ENCODE measurements at places on chromosomes 4 and X.
A peak's percentile ranks its signal among the peaks of the same experiment; 100 is the strongest.

- H3K27me3 ChIP-seq: no peaks in the 10 kb centered on the region
- DNase-seq: no peak
- no peak overlapping the region for H3K27ac ChIP-seq
- H3K36me3 ChIP-seq: no peaks in the 10 kb centered on the region
- no peak overlapping the region for H3K4me3 ChIP-seq
- peaks cover 17% of the 10 kb centered on the region for H3K4me1 ChIP-seq
These were observed 12.8 kb downstream of the MECP2 start for GRCh38 chrX:154084449-154085300.

GRCh38 chrX:119948381-119948780 is 4.8 kb upstream of the NKAP start:
- H3K36me3 ChIP-seq: no peaks in the 10 kb centered on the region
- DNase-seq: no peak
- H3K4me1 ChIP-seq: no peaks in the 10 kb centered on the region
- no peaks in the 10 kb centered on the region for H3K27me3 ChIP-seq
- no peak overlapping the region for H3K4me3 ChIP-seq

DNA sequence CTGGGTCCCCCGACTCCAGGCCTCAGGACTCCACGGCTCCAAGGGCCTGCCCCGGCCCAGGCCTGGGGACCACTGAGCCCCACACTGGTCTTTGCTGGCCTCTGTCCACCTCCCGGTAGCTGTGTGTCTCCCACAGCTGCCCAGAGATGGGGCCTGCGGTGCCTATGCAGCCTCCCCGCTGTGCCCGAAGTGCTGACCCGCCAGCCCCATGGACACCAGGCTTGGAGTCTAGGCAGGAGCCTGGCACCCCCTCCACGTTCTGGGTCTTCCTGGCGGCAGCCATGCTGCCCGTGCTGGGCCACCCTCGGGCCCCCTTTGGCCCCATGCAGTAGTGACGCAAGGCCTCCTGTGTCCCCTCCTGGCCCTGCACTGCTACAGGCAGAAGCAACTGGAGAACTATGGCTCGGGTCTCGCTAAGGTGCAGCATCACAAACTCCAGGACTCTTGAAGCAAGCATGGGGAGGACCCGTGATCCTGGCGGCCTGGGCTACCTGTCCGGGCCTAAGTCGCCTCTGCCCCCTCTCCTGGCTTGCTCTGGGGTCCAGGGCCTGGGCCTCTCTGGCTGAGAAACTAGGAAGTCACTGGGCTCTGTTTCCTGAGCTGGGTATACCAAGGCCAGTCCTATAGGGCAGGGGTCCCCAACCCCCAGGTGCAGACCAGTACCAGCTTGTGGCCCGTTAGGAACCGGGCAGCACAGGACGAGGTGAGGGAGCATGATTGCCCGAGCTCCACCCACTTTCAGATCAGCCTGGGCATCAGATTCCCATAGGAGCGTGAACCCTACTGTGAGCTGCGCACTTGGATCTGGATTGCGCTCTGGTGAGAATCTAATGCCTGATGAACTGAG is 917 bp downstream of the MYL5 start:
- DNase-seq: no peak
- H3K4me1 ChIP-seq: peaks cover 21% of the 10 kb centered on the region
- no peaks in the 10 kb centered on the region for H3K27me3 ChIP-seq

GRCh38 chrX:38988301-38988700 is 187.0 kb downstream of the MID1IP1 start:
- DNase-seq: no peak
- peaks cover 3% of the 10 kb centered on the region for H3K4me1 ChIP-seq
- H3K27ac ChIP-seq: no peak overlapping the region

- peaks cover 6% of the 10 kb centered on the region for H3K4me1 ChIP-seq
- no peaks in the 10 kb centered on the region for H3K27me3 ChIP-seq
- no peak overlapping the region for H3K27ac ChIP-seq
- no peak for DNase-seq
These were observed 53.1 kb downstream of the CCNI start for GRCh38 chr4:77022560-77023179.

GRCh38 chrX:66036231-66036630 is 3.6 kb downstream of the VSIG4 start:
- H3K36me3 ChIP-seq: no peaks in the 10 kb centered on the region
- H3K4me3 ChIP-seq: no peak overlapping the region
- no peaks in the 10 kb centered on the region for H3K4me1 ChIP-seq
- no peak overlapping the region for H3K27ac ChIP-seq
- no peaks in the 10 kb centered on the region for H3K27me3 ChIP-seq

GRCh38 chr4:47471591-47471990 is 8.1 kb upstream of the COMMD8 start:
- H3K4me3 ChIP-seq: no peak overlapping the region
- H3K4me1 ChIP-seq: no peaks in the 10 kb centered on the region
- no peak overlapping the region for H3K27ac ChIP-seq

DNA sequence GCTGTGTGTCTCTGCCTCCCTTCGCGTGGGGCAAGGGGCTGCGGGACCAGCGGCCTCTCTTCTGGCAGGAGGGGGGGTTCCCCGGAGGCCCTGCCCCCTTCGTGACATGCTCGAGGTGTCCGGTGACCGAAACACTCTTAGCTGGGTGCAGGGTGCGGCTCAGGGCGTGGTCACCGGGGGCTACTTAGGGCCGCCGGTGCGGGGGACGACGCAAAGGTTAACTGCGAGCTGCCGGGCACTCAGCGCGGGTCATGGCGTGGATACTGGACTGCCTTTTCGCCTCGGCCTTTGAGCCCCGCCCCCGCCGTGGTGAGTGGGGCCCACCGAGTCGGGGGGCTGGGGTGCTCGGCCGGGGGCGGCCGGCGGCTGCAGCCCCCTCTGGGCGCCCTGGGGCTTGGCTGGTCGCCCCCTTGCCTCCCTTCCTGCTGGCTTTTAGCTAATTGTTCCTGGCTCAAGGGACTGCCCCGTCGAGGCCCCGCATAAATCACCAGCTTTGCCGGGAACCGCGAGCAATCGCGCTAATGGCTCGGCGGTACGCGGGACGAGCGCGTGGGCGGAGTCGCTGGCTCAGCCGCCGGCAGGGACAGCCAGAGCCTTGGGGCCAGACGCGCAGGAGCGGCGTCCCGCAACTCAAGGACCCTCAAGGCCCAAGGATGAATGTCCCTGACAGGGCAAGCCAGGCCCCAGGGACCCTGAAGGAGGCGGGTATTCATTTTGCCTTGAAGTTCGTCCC is at the start of gene ARHGAP36:
Gene ARHGAP36 (plus strand): TSS at position 211 of the 733 bp plus-strand sequence. CDS start 23,320 bp downstream, outside the sequence.
- H3K4me3 ChIP-seq: no peak within 1 kb of the TSS
- DNase-seq: no peak
- no peaks in the 10 kb centered on the region for H3K4me1 ChIP-seq
- no peaks in the 10 kb centered on the region for H3K36me3 ChIP-seq
- no peaks in the 10 kb centered on the region for H3K27me3 ChIP-seq

GRCh38 chrX:53435997-53436396 is 1.8 kb upstream of the HSD17B10 start:
- H3K27ac ChIP-seq: no peak overlapping the region
- no peaks in the 10 kb centered on the region for H3K36me3 ChIP-seq
- H3K27me3 ChIP-seq: no peaks in the 10 kb centered on the region
- peak; percentile 63 for DNase-seq
- H3K4me1 ChIP-seq: peaks cover 3% of the 10 kb centered on the region

- no peaks in the 10 kb centered on the region for H3K4me1 ChIP-seq
- no peak overlapping the region for H3K27ac ChIP-seq
- no peak overlapping the region for H3K4me3 ChIP-seq
- no peaks in the 10 kb centered on the region for H3K36me3 ChIP-seq
These were observed 12.8 kb upstream of the SAP30 start for GRCh38 chr4:173357939-173358338.

GRCh38 chr4:149845743-149846142 is 30.1 kb upstream of the IQCM start:
- H3K27me3 ChIP-seq: no peaks in the 10 kb centered on the region
- no peaks in the 10 kb centered on the region for H3K4me1 ChIP-seq
- no peak overlapping the region for H3K27ac ChIP-seq
- no peak for DNase-seq
- no peaks in the 10 kb centered on the region for H3K36me3 ChIP-seq

All from testis (tissue), 5 donors.